ENCODE measurements at places on chromosomes 6 and 20. TPM values are rescaled to one million over a fixed set of nuclear protein-coding genes. Genes with fewer than 3 reads are reported as not detected.

RGS17 gene
- total RNA-seq, result 0.19 TPM

PREX1 gene
- total RNA-seq, result 4.9 TPM

YWHAB gene
- 170 TPM for total RNA-seq

FAM120B gene
- 25.6 TPM for total RNA-seq

PNLDC1 gene
- not detected for total RNA-seq

DNA sequence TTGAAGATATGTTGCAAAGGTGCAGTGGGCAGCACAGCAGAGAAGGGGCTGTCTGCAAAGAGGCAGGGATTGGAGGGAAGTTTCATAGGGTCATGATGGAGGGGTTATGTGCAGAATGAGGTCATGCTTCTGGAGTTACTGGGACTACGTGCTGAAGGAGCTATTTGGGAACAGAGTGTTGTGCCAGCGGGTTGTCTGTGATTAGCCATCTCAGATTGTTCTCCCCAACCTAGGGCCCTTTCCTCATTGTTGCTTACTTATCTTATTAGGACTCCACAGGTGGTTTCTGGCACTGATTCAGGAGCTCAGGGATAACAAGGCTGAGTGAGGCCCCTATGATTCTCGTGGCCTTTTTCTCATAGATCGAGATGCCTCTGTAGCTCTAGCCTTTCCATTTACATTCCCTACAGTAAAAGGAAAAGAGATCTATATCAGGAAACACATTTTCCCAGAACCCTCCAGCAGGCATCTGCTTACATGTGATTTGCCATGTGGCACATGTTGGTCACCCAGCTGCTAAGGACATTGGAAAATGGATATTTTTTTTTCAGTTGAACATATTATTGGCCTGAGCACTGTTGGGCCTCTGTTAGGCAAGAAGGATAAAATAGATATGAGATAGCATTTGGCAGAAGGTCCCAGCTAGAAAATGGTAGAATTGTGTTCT is 429.6 kb upstream of the PLCB4 start:
- DNase-seq, result no peak

- DNase-seq, result no peak
Observed at GRCh38 chr6:250676-251075, 41.6 kb upstream of the DUSP22 start.

DNA sequence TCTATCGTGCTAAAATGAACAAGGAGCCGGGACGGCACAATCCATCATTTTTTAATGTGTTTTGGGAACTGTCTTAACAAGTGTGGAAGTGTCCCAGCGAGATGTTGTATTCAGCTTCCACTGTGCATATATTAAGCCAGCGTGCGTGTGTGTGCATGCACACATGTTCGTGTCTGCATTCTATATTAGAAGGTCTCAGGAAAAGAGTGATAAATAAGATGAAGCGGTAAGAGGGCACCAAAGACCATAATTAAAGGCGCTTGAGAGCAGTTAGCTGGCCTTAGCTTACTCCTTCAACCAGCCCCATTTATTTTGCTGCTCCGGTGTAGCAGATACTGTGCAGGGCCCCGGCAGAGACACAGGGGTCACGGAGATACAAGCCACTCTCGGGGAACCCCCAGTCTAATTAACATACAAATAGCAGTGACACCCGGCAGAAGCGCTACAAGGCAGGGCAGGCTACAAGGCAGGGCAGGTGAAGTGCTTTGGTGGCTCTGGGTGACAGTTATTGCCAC is 206.5 kb upstream of the RREB1 start:
- no peak for DNase-seq

- no peak for DNase-seq
Observed at GRCh38 chr20:10264166-10264558, 45.5 kb downstream of the SNAP25 start.

DNA sequence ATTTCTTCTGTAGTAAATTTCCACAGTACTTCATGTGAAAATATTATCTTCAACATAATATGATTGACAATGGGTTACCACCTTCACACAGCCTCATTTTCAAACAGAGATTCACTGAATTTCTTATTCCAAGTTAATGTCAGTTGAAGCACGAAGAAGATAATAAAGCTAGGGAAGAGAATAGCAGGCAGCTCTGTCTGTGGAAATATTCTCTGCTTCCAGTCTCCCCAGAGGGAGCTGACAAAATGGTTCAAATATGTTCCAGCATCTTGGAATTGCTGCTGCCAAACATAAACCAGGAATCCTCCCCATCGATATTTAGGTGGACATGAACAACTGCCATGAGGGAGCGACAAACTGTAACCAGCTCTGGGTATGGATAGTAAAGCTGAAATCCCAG is 224.8 kb downstream of the GJA1 start:
- DNase-seq, result no peak

GRCh38 chr20:1537731-1538058 is 19.8 kb downstream of the SIRPD start:
- DNase-seq, result peak; percentile 10

- DNase-seq, result no peak
Observed at GRCh38 chr20:33925867-33926266, 67.8 kb upstream of the RALY start.

DNA sequence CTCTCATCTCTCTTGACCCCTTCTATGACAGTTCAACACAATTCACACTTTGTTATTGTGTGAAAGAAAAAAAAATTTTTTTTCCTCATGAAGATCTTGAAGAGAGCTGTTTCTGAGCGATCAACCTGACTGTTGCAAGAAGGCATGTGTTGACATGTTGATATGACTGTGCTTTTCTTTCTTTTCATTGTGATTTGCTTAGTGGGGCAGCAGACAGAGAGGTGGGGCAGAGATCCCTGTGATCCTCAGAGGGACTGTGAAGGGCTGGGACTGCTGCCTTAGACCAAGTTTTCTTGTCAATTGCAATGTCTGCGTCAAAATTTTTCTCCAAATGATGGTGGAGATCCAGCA is 70.8 kb upstream of the IYD start:
- no peak for DNase-seq

Data from esophagus squamous epithelium (tissue), 5 donors.